ENCODE measurements at places on chromosomes 3 and 15.

GRCh38 chr3:45269952-45270351, 43.9 kb upstream of the TMEM158 start:
- DNase-seq = no peak

DNA sequence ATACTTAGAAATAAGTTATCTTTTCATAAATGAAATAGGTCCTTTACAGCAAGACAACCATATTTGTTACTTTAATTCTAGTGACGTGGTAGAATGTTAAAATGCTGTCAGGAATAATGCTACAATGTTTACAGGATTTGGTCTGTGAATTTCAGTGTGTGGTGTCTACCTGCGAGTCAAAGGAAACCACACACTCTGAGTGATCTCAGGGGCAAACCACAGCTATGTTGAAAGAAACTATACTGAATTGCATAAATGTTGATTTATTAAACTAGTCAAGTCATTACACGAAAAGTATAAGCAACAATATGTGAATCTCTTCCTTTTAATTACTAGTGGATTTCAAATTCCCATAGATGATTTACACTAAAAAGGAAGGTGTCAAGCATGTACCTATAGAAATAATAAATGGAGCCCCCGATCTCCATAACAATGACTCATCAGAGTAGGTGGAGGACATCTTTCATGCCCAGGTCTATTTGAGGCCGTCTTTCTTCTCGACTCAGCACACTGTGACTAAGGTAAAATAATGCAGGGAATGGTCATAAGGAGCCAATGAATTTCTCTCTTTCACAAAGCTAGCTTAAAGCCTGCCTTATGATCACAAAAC, 463.0 kb downstream of the ERC2 start:
- DNase-seq = no peak

DNA sequence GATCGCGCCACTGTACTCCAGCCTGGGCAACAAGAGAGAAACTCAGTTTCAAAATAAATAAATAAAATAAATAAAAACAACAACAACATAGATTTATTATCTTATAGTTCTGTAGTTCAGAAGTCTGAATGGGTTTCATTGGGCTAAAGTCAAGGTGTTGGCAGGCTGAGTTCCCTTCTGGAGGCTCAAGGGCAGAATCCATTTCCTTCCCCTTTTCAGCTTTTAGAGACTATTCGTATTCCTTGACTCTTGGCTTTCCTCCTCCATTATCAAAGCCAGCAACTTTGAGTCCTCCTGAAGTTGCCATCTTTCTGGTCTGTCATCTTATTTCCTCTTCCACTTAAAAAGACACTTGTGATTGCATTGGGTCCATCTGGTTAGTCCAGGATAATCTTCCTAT, 12.1 kb downstream of the BLM start:
- DNase-seq = no peak

DNA sequence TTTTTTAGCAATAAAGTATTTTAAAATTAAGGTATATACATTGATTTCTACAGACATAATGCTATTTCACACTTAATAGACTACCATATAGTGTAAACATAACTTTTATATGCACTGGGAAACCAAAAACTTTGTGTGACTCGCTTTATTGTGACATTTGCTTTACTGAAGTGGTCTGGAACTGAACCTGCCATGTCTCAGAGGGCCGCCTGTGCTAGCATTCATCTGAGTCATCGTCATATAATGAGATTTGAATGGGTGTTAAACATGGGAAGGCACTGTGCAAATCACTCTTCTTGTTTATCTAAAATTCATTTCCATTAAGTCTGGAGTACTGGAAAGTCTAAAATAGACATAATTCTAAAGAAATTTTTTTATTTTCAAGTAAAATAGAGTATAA, 12.9 kb downstream of the EIF2AK4 start:
- no peak for DNase-seq

DNA sequence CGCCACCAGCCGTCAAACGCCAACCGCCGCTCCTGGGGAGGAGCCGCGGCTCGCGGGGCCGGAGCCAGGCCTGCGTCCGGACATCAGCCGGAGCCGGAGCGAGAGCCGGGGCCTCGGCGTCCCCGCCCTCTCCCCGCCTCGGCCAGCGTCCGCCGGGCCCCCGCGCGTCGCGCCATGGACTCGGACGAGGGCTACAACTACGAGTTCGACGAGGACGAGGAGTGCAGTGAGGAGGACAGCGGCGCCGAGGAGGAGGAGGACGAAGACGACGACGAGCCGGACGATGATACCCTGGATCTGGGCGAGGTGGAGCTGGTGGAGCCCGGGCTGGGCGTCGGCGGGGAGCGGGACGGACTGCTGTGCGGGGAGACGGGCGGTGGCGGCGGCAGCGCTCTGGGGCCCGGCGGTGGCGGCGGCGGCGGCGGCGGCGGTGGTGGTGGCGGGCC, 359 bp downstream of the ARIH1 start:
- DNase-seq = peak; percentile 3

DNA sequence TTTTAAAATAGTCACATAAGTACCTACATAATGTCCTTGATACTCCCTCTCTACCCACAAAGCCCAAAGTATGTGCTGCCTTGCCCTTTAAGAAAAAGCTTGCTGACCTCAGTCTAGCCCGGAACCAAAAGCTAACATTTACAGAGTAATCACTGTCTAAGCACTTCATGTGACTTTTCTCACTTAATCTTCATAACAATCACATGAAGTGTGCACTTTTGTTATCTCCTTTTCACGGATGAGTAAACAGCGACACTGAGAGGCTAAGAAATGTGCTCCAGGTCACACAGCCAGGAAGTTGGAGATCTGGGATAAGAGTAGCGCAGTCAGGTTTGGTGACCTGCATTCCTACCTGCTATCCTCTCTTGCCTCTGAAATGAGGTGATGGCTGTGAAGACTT, 194.0 kb downstream of the ITPR1 start:
- DNase-seq = no peak

GRCh38 chr3:160837394-160837980, 81.5 kb downstream of the PPM1L start:
- DNase-seq = no peak

All from activated CD4-positive, alpha-beta T cell treated with anti-CD3 and anti-CD28 coated beads for 24 hours (primary cell).